ENCODE measurements at places on chromosomes 13 and 19.
A peak's percentile ranks its signal among the peaks of the same experiment; 100 is the strongest.

DNA sequence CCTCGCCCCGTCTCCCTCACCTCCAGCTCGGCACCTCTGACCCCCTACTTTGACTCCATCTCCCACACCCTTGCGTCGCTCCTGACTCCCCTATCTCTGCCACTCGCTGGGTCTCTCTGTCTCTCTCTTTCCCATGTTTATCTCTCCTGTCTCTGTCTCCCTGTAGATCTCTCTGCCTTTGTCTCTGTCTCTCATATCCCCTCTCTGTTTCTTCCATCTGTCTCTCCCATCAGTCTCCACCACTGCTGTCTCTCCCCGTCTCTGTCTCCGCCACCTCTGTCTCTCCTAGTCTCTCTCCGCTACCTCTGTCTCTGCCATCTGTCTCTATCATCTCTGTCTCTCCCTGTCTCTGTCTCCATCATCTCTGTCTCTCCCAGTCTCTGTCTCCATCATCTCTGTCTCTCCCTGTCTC lies 12.4 kb upstream of the BBC3 start:
- DNase-seq: no peak

DNA sequence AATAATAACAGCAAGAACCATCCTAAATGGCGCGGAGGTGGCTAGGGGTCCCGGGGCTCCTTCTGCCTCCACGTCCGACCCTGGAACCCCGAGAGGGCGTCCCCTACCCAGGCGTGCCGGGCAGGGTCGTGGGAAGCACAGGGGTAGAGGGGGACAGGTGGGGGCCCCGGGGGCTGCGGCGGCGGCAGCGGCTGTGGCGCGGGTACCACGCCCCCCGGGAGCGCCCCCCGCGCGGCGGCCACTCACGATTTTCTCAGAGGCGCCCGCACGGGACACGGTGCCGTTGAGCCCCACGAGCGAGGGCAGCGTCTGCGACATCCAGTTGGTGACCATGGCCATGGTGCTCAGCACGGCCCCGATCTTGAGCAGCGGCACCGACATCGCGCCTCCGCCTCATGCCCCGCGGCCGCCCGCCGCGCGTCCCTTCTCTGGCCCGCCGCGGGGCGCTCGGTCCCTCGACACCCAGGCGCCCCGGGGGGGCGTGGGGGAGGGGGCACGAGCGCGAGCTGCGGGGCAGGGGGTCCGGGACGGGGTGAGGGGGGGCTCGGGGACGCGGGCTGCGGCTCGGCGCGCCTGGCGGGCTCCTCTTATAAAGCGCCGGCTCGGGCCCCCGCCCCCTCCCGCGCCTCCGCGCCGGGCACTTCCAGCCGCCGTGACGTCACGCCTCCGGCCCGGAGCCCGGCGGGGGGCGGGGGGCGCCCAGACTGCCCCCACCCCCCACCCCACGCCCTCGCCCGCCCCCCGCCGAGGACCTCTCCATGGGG lies 22.9 kb downstream of the OLFM2 start:
- DNase-seq: no peak

DNA sequence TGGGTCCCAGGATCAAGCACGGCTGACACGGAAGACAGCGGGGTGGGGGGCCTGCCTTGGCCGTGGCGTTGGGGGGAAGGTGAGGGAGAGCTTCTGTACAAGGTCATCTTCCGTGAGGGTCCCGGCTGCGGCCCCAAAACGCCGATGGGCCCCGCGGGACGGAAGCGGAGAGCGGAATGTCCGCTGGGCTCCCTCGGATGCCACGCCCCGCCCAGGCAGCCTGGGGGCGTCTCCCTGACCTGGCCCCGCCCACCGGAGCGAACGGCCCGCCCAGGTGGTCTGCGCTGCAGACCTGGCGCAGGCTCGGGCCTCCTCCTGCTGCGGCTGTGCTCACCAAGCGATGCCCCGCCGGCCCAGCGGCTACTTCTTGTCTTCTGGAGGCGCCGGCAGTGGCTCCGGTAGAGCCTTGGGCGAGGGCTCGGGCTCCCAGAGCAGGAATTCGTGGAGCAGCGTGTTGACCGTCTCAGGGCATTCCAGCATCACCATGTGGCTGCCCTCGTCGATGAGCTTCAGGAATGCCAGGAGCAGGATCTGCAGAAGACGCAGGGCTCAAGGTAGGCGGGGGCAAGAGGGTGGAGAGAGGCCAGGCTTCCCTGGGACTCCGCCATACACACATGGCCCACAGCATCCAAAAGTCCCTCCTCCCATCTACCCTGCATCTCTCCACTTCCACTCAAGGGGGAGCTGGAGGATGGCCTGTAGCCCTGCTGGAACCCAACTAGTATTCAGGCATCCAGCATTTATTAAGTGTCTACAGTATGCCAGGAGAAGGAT lies 10.7 kb downstream of the ABHD8 start:
- peak; percentile 55 for DNase-seq

GRCh38 chr13:113135281-113135760 lies 12.7 kb downstream of the F10 start:
- DNase-seq: no peak
